ENCODE measurements at places on chromosomes 7 and 10.

GRCh38 chr7:156752367-156753228, 112.0 kb downstream of the RNF32 start:
- no peak for DNase-seq

- DNase-seq: peak; percentile 35
These were observed 3.8 kb upstream of the NRCAM start for GRCh38 chr7:108459922-108460551.

GRCh38 chr7:91193141-91193540, 71.1 kb upstream of the FZD1 start:
- DNase-seq: no peak

GRCh38 chr7:118836933-118837332, 612.4 kb downstream of the ANKRD7 start:
- DNase-seq: no peak

GRCh38 chr7:45404622-45405021, 169.5 kb upstream of the ADCY1 start:
- DNase-seq: no peak

DNA sequence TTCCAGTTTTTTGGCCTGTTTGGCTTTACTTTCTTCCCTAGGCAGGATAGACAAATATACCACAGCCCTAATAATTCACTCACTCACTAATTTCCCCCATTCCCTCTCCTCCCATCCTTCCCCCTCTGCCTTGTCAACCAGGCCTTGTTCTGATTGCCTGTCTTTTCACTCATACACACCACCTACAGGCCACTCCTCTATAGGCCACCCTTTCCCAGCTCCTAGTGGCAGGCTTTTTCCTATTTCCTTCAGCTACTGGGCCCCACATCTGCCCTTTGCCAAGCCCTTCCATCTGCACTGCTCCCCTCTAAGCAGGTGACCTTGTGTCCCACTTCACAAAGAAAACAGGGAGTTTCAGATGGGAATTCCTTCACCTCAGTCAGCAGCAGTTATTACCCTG, 59.8 kb upstream of the MSRB2 start:
- peak; percentile 24 for DNase-seq

DNA sequence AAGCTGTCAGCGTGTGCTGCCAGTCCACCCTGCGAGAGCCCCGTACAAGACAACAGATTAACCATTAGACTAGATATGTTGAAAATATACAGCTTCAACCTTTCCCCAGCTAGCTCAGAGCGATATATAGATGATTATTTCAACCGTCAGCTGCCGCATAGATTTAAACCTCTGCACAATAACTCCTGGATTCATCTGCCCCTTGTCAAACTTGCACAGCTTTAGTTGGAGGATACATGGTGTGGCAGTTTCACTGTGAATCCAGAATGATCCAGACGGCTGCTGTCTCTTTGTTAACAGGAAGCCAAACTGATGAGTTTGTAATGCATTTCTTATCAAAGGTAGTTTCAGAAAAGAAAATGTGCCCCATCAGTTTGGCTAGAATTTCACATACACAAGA, 659.7 kb downstream of the KCNMA1 start:
- DNase-seq: no peak

- DNase-seq: no peak
These were observed 707.9 kb downstream of the AUTS2 start for GRCh38 chr7:70306173-70306572.

DNA sequence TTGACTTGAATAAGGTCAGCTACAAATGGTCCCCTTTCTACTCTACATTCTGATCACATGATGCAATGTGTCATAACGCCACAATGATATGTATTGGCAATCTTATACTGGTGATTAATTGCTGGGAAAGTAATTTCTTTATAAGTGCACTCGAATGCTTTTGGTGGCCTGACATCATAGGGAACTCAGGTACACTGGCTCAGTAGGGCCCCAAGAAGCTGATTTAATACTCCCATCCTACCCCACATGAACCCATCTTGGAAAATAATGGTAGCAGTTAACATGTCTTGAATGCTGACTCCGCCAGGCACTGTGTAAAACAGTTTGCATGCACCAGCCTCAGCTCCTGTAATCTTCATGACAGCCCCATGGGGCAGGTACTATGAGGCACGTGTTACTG, 186.9 kb downstream of the SNX10 start:
- no peak for DNase-seq

DNA sequence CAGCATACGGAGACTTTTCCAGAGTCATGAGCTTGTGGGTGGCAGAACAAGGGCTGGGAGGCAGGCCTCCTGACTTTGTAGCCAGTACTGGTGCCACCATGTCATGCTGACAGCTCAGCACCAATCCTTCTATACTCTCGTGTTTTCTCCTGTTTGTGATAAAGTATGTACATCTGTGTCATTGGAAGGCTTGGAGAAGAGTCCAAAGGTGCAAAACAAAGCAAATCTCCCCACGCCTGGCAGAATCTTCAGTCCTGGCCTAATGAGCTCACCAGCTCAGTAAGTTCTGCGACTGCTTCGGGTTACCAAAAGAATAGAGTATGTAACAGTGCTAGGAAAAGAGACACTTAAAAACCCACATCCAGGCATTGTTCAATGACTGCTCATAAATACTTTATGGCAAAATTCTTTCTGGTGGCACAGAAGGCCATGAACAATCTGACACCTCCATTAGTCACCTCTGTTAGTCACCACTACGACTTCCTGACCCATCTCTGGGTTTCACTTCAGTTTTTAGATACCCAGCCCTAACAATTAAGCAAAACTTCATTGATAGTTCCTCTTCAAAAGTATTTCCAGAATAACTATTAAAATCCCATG, 24.5 kb downstream of the STEAP1 start:
- DNase-seq: no peak

GRCh38 chr10:93993414-93993781, 333 bp upstream of the PLCE1 start:
- no peak for DNase-seq

- DNase-seq: no peak
These were observed 16.3 kb upstream of the GIMAP6 start for GRCh38 chr7:150648353-150649079.

DNA sequence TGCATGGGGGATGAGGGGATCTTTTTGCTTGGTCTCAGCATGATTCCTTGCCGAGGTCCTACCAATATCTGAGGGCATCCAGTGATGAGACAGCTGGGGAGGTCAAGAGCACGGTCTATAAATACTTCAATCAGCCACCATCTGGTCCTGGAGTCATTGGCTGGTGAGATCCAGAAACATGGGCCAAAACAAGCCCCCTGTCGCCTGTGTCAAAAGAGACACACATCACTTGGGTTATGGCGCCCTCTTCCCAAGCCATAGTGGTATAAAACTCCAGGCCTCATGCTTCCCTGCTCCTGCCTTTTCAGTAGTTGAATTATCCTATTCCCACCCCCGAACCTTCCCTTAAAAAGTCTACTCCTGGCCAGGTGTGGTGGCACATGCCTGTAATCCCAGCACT, 60.9 kb downstream of the SLC35B4 start:
- DNase-seq: no peak

DNA sequence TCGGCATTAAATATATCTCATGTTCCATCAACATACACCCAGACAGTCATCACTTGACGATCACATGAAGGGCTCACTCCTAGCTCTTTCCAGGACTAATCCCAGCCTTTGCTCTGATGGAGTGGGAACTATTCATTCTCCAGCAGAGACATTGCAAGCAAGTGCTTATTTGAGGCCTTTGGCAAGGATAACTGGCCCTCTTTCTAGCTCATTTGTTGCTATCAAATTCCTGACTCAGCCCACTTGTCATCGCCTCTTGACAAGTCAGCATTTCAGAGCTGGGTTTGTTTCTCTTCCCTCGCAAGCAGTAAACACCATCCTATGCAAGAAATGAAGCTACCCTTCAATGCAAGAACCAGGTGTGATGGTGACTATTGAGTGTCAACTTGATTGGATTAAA, 1165.7 kb upstream of the AUTS2 start:
- DNase-seq: no peak

DNA sequence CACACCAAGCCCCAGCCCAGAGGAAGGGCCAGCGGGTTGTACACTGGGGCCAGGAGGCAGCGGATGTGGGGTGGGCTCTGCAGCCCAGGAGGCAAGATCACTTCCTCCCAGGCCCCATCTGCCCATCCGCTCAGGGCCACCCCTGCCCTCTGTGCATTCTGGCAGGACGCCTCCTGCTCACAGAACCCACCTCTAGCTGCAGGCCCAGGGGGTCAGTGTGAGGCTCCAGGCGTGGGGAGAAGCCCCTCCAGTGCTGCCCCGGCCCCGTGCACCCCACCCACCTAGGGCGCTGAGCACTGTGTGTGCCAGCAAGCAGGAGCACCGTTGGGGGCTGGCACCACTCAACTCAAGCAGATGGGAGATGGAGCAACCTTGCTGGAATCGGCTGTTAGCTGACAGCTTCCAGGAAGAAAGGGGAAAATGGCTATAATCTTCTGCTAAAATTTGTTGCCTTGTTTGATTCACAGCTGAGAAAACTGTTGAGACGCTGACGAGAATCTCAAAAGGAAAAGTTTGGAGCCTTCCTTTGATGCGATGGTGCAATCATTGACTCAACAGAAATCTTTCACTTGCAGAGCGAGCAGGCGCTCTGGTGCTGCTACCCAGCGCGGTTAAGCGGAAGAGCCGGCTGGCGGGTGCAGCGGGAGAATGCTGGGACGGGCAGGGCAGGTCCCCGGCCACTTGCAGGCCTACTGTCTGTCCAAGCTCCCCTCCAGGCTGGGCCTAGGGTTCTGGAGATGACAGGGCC, 276.1 kb downstream of the ELFN1 start:
- no peak for DNase-seq

DNA sequence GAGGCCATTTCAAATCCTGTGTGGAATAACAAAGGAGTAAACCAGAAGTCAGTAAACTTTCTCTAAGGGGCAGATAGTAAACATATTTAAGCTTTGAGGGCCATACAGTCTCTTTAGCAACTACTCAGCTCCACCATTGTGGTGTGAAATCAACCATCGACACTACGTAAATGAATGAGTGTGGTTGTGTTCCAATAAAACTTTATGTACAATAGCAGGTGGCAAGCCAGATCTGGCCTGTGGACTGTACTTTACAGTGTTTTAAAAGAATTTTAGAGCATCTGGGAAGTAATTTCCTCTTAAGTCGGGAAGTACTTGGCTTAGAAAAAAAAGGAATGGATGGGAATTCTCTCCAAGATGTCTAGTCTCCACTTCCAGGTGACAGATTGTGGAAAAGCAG, 71.3 kb downstream of the ARHGAP22 start:
- no peak for DNase-seq

All from Calu3 (cell line).